ENCODE measurements at places on chromosomes 4 and X. TPM values are rescaled to one million over a fixed set of nuclear protein-coding genes. Genes with fewer than 3 reads are reported as not detected.
A peak's percentile ranks its signal among the peaks of the same experiment; 100 is the strongest.

Gene CXCR3
- 10.5 TPM for total RNA-seq

GRCh38 chr4:106691749-106692148 lies 323.2 kb upstream of the GIMD1 start:
- H3K27me3 ChIP-seq: peaks cover 1% of the 10 kb centered on the region
- no peak for DNase-seq
- no peaks in the 10 kb centered on the region for H3K4me1 ChIP-seq
- no peak overlapping the region for H3K4me3 ChIP-seq
- no peaks in the 10 kb centered on the region for H3K36me3 ChIP-seq

Gene IGFBP7
- not detected for total RNA-seq

- no peaks in the 10 kb centered on the region for H3K4me1 ChIP-seq
- H3K36me3 ChIP-seq: no peaks in the 10 kb centered on the region
- no peak overlapping the region for H3K27ac ChIP-seq
- no peaks in the 10 kb centered on the region for H3K27me3 ChIP-seq
These were observed 23.6 kb upstream of the CBR4 start for GRCh38 chr4:169033660-169034059.

GRCh38 chrX:41178201-41178600 lies 93.0 kb downstream of the USP9X start:
- H3K27me3 ChIP-seq: no peaks in the 10 kb centered on the region
- peaks cover 15% of the 10 kb centered on the region for H3K4me1 ChIP-seq
- no peaks in the 10 kb centered on the region for H3K36me3 ChIP-seq
- DNase-seq: no peak
- no peak overlapping the region for H3K4me3 ChIP-seq

DNA sequence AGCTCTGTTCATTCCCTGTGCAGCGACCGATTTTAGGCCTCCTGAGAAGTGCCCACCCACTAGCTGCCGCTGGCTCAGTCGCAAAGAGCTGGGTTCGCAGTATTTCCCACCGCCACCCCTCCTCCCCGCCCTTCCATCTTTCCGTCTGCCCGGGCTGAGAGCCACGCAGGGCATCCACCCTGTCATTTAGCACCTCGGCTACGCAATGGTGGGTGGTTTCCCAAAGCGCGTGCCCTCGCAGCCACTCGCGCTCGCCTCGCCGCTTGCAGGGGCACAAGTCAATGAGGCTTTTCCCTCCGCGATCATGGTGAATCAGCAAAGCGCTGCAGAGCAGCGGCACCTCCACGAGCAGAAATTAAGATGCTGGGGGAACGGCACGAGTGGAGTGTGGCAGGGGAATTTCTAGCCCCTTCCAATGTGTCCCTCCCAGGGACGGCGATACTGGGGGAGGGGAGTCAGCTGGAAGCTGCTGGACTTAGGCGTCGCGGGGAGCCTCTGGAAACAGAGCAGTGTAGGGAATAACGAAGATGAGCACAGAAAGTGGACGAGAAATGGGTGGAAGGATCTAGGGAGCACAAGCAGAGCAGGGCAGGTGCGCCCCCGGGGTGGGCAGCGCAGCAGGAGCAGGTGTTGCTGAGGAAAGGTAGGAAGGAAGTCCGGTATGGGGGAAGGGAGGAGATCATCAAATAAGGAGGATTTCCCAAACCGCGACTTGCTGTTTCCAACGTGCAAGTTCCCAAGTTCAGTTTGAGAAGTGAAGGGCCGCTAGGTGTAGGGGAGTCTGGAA lies 2.4 kb upstream of the PTCHD1 start:
- no peaks in the 10 kb centered on the region for H3K36me3 ChIP-seq
- peak overlapping the region; percentile 47 for H3K4me3 ChIP-seq
- peaks cover 51% of the 10 kb centered on the region for H3K27me3 ChIP-seq
- peak; percentile 0 for DNase-seq
- no peak overlapping the region for H3K27ac ChIP-seq

DNA sequence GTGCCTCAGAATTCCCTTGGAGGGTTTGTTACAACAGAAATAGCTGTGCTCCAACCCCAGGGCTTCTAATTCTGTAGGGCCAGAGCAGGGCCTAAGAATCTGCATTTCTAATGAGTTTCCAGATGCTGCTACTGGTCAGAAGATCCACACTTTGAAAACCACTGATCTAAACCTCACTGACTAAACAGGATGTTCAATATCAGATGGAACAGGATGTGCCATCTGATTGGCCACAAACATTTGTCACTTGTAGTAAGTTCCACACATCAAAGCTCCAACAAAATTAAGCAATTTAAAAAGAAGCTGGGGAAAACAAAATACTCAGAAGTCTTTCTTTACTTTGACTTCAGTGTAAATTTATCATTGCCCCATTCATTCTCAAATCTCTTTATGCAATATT lies 14.3 kb downstream of the CASK start:
- H3K27ac ChIP-seq: peak overlapping the region; percentile 72
- H3K36me3 ChIP-seq: peaks cover 13% of the 10 kb centered on the region
- peaks cover 48% of the 10 kb centered on the region for H3K4me1 ChIP-seq
- H3K4me3 ChIP-seq: peak overlapping the region; percentile 14
- DNase-seq: no peak

GRCh38 chr4:41039317-41039716 lies 175.0 kb downstream of the APBB2 start:
- H3K27ac ChIP-seq: no peak overlapping the region
- H3K4me3 ChIP-seq: no peak overlapping the region
- no peak for DNase-seq
- H3K27me3 ChIP-seq: no peaks in the 10 kb centered on the region
- H3K4me1 ChIP-seq: no peaks in the 10 kb centered on the region

DNA sequence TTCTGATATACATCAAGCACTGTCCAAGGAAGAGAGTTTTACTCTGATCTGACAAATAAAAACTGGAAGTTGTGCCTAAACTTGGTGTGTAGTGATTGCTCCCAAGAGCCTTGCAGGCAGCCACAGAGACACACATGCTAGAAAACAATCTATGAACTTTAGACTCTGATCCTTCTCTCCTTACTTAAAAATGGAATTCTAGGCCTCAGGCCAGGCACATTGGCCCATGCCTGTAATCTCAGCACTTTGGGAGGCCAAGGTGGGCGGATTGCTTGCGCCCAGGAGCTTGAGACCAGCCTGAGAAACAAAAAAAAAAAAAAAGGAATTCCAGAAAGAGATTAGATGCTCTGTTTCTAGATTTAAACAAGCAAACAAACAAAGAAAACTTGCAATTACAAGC lies 45.6 kb upstream of the S100G start:
- H3K27ac ChIP-seq: peak overlapping the region; percentile 92
- H3K4me3 ChIP-seq: peak overlapping the region; percentile 79
- no peaks in the 10 kb centered on the region for H3K36me3 ChIP-seq
- no peak for DNase-seq
- peaks cover 33% of the 10 kb centered on the region for H3K4me1 ChIP-seq
- H3K27me3 ChIP-seq: no peaks in the 10 kb centered on the region

- no peak for DNase-seq
- H3K4me3 ChIP-seq: no peak overlapping the region
- no peaks in the 10 kb centered on the region for H3K4me1 ChIP-seq
- H3K27ac ChIP-seq: no peak overlapping the region
- no peaks in the 10 kb centered on the region for H3K36me3 ChIP-seq
These were observed 25.3 kb upstream of the NWD2 start for GRCh38 chr4:37219242-37219641.
